GDM1 (cell line): ENCODE measurements at places on chromosomes 3 and 15.

DNA sequence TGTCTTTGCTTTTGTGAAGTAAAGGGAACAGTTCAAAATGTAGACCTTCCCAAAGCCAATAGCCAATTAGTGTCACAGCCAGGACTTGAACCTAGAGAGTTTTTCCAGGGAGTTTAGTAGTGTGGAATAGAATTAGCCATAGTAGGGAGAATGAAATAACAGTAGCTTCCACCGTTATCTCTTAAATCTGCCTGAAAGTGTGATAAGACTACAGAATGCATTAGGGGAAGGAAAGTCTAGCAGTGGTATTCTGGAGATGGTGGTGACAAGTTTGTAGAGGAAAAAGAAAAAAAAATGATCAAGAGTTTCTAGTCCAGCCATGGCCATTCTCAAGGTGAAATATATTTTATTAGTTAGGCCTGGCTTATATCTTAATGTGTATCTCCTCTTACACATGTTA is 13.8 kb downstream of the ATP11B start:
- no peak for DNase-seq

DNA sequence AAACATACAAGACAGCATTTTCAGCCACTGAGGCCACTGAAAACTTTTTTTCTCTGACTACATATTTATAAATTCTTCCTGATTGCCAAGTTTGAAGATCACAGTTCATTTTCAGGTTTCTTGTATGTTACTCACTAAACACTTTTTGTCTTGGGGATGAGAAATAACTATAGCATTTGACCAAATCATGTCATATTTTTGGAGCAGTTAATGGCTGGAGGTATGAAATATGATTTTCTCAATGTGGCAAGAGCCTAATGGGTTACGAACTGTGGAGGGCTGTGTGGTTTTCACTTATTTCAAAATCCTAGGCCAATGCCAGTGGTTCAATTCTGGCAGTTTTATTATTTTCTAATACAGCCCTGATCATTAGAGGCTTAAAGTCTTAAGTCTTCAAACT is 64.4 kb downstream of the USP13 start:
- no peak for DNase-seq

DNA sequence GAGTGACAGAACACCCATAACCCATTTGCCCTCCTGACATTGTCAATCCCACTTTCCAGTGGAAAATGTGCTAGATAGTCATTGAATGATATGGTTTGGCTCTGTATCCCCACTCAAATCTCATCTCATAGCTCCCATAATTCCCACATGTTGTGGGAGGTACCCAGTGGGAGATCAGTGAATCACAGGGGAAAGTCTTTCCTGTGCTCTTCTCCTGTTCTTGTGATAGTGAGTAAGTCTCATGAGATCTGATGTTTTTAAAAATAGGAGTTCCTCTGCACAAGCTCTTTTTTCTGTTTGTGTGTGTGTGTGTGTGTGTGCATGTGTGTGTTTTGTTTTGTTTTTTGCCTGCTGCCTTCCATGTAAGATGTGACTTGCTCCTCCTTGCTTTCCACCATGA is 191.7 kb downstream of the ARRDC4 start:
- no peak for DNase-seq

DNA sequence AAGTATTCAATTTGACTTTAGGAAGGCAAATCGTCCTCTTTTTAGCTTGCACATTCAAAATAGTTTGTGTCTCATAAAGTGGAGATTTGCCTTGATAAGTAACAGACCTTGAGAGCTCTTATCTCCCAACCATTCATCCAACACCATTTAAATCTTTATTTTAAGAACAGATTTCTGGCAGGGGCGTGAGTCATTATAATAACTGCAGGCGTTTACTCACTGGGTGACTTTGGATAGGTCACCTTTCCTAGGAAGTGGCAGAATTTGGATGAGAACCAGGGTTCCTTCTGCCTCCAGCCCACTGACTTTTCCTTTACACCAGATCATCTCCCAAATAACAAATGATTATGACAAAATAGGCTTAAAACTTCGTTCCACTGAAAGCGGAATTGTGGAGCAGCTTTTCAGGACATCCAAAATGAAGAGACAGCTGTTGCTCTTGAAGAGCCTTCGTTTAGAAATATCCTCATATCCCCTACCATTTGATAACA is 5.0 kb downstream of the LMCD1 start:
- no peak for DNase-seq

- no peak for DNase-seq
Observed at GRCh38 chr3:18126772-18127171, 298.4 kb downstream of the SATB1 start.

- DNase-seq = no peak
Observed at GRCh38 chr15:37537802-37538201, 396.6 kb upstream of the TMCO5A start.

- no peak for DNase-seq
Observed at GRCh38 chr3:147215660-147216059, 190.7 kb downstream of the ZIC4 start.

GRCh38 chr3:9101286-9101685 is 138.0 kb upstream of the RAD18 start:
- no peak for DNase-seq

GRCh38 chr3:126419886-126420786 is 25.4 kb downstream of the CFAP100 start:
- DNase-seq = no peak

- DNase-seq = no peak
Observed at GRCh38 chr3:126663750-126664149, 8.8 kb upstream of the TXNRD3 start.

DNA sequence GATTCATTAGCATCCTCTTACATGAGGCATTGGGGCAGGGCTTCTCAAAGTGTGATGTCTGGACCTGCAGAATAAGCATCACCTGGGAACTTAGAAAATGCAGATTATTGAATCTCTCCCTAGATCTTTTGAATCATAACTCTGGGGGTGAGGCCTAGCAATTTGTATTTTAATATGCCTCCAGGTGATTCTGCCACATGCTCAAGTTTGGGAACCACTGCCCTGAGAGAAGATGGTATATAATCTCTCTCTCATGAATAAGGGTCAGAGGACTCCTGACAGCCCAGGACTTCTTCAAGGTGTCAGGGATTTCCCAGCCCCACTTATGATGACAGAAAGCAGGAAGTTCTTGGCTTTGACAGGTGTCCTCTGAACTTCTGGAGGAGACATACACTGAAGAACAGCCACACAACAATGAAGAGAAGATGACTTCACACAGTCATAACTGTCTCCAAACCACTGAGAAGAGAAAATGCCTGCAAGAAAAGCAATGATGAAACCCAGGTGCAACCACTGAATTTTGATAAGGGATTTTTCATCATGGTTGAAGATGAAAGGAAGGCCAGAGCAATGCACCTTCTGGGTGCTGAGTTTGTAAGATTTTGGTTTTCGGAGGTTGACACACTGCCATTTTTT is 211.9 kb upstream of the MRPL3 start:
- no peak for DNase-seq

DNA sequence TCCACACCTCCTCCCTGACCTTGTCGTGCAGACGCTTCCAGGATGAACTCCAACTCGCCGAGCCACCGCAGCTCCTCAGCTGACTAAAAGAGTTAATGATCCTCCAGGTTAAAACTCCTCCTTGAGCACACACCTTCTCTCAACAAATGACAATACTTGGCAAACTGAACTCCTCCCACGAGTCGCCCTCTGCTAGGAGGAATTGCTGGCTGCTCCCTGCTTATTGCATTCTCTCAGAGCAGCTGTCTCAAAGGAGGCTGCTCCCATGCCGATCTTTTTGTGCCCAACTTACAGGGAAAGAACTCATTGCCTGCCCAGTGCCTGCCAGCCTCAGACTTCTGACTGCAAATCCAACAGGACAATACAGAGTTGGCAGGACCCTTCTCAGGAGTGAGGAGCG is at the start of gene ATP13A4:
Gene ATP13A4, minus strand, starts transcription at position 85 of the 400 bp plus-strand sequence. CDS start 96 bp downstream, outside the sequence.
- DNase-seq = no peak

DNA sequence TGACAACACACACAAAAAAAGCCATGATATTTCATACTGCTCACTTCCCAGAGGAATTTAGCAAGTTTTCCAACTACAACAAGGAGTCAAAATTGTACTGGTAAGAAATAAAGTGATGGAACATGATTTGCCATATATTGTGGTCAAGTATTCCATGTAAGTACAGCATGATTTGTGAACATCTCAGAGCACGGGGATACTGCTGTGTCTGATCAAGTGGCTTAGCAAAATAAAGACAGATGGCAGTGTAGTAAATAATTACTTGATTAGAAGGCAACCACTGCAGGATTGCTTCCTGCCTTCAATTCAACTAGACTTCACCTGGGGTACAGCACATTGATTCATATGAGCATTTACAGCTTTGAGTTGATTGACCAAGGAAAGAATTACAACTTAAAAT is 51.6 kb upstream of the DUT start:
- no peak for DNase-seq

DNA sequence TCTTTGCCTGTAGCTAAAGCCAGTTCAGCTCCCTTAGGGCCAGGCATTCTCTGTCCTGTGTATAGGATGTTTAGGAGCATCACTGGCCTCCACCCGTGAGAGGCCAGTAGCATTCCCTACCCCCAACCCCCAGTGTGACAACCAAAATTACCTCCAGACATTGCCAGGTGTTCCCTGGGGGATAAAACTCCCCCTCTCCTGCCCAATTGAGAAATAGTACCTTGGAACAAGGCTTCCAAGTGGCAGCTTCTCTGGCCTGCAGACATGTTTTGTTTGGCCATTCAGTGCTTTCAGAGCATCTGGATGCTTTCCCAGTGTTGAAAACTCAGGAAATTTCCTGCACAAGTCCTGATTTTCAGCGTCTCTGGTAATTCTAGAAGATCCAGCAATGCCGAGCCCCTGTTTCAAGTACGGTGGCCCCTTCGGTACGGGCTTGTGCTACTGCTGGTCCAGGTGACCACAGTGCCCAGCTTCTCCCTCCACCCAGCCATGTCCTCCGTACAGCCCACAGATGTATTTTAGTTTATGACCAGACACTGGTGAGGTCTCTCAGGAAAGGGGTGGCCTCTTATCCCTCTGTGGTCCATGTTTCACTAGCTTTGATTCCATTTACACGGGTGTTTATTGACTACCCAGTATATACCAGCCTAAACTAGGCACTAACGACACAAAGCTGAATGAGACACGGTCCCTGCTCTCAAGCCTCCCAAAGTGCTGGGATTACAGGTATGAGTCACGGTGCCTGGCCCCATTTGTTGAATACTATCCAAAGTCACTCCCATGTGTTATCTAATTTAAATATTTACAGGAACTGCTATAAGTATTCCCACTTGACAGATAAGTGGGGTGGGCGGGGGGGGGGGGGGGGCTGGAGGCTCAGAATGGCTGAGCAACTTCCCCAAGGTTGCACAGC is 125.4 kb upstream of the RAD18 start:
- DNase-seq = no peak

- no peak for DNase-seq
Observed at GRCh38 chr3:4471907-4472306, 4.8 kb upstream of the SUMF1 start.

- DNase-seq = no peak
Observed at GRCh38 chr3:123733805-123734526, 149.1 kb upstream of the HACD2 start.

- no peak for DNase-seq
Observed at GRCh38 chr3:139267300-139268246, 76.2 kb upstream of the MRPS22 start.

- no peak for DNase-seq
Observed at GRCh38 chr3:31937225-31937624, 43.8 kb downstream of the OSBPL10 start.

DNA sequence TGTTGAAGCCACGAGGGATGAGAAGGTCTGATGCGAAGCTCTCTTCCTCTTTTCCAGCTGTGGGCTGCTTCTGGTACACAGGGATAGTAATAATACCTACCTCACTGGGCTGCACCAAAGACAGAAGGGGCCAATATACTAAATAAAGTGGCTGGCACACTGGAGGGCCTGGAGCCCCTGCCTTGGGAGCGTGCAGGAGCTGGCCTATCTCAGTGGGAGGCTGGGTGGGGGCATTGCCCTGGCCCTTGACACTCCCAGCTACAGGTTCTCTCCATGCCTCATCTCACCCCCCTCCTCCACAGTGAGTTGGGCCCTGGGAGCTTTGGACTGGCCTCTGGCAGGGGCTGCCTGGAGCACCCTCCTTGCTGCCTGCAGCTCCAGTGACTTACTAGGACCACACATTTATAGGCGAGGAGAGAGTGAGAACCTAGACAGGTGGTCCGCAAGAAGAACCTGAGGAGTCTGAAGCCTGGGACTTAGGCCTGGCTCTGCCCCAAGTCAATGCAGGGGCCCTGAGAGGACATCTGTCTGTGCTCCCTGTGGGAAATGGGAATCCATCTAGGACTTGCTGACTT is 1.6 kb downstream of the NOX5 start:
- no peak for DNase-seq

DNA sequence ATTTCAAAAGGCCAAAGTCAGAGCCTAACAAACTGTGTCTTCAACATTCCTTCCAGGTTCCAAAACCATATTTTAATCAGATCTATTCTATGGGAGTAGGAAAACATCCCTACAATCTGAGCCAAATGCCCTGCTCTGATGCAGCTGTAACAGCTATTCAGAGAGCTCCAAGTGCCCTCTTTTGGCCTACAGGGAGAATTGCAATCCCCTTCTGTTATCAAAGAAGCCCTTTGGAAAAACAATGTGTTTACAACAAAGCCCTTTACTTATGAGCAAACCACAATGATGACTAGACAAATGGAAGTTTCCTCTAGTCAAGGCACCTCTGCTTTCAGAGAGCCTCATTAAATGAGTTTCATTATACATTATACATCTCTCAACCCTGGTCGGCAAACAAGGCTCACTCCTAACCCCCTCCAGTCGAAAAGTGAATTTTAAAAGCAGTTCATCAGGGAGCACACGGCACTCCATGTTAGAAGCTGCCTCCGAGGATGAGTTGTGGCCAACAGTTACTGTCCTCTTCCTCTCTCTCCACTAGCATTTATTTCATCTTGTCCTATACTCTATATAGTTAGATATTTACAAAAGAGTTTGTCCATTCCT is 42.6 kb upstream of the TMCO5A start:
- no peak for DNase-seq

DNA sequence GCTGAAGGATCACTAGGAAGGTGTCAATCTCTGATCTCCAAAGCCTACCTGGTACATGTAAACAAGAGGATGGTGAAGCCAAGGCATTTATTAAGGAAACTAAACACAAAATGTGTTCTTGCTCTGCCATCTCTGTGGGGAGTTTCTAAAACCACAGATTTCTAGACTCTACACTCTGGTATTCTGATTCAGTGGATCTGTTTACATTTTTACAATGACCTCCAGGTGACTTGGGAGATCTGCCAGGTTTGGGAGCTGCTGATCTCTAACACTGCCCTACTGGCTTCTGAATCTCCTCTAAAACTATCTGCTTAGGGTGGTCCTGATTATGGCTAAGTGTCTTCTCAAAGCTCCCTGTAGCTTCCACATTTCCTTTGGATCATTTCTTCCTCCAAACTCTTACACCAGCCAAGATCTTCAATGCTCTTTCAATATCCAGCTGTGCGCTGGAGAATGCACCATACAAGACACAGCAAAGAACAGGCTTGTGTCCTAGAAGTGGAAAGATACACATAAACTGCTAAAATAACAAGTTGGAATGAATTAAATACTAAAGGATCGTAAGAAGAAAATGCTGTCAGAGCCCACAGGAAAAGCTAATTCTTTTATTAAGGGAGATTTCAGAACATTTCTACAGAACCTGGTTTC is 72.7 kb downstream of the GREM1 start:
- DNase-seq = no peak

- DNase-seq = peak; percentile 27
Observed at GRCh38 chr3:34056951-34057390, 258.5 kb downstream of the PDCD6IP start.

GRCh38 chr3:59856934-59857460 is 807.2 kb upstream of the CFAP20DC start:
- DNase-seq = no peak

GRCh38 chr15:87733541-87733941 is 523.0 kb downstream of the NTRK3 start:
- DNase-seq = no peak
